ENCODE measurements at places on chromosomes 4 and X.

DNA sequence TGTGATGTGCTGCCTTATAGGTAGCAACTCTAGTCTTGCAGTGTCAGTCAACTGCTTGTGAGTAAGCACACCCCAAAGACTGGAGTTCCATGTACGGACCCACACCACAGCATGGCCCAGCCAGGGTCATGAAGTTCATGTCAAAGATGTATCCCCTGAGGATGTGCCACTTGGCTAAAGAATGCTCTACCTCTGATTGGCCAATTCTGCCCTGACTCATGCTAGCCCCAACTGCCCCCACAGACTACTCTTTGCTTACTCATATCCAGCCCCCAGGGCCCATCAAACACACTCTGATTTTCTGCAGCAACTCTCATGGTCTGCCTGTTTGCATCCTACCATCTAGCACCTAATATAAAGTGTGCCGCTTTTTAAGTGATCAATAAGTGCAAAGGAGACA lies 62.5 kb downstream of the CHRDL1 start:
- DNase-seq: no peak

DNA sequence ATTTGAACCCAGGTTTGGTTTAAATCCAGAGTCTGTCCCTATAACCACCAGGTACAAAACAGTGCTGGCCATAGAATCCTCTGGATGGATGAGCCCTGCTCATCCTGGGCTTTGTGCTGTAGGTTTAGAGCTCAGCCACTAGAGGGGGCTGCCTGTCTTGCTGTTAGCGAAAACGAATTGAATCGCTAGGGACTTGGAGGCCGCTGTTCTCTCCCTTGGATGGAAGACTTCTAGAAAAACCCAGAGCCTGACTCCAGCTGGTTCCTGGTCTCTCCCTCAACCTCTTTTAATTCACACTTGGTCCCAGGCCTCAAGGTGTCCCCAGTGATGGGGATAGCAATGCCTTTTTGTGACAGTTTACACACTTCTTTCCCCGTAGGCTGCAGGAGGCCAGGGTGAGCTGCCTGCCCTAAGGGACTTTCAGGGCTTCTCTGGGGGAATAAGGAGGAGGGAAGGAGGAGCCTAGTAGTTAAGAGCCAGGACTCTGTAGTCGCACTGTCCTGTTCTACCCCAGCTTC lies 8.7 kb downstream of the RIPPLY1 start:
- DNase-seq: peak; percentile 18

DNA sequence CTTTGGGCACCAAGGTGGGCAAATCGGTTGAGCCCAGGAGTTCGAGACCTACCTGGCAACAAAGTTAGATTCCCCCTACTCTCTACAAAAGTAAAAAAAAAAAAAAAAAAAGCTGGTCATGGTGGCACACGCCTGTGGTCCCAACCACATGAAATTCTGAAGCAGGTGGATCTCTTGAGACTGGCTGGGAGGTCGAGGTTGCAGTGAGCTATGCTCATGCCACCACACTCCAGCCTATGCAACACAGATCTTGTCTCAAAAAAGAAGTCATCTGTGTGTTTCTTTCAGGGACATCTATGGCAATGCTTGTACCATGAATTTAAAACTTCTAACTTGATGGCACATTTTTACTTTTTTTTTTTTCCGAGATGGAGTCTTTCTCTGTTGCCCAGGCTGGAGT lies 55.3 kb downstream of the UGT2A2 start:
- no peak for DNase-seq

- no peak for DNase-seq
Observed at GRCh38 chr4:26337612-26338011, 16.8 kb downstream of the RBPJ start.

GRCh38 chr4:152109531-152110509 lies 349.0 kb upstream of the GATB start:
- DNase-seq: no peak

DNA sequence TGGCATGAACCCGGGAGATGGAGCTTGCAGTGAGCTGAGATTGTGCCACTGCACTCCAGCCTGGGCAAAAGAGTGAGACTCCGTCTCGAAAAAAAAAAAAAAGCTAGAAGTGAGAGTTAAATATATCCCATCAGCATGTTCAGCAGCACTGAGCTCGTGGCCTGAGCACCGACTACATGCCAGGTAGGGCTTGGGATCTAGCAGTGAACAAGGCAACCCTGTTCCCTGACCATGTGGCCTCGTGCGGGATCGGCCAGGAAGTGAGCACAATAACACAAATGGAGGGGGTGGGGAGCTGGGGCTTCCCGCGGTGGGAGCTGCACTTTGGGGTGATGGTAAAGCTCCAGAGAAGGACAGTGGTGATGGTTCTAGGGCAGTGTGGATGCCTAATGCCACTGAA lies 193.7 kb upstream of the PSAPL1 start:
- DNase-seq: no peak

GRCh38 chr4:138773321-138773720 lies 242.3 kb upstream of the NOCT start:
- DNase-seq: no peak

DNA sequence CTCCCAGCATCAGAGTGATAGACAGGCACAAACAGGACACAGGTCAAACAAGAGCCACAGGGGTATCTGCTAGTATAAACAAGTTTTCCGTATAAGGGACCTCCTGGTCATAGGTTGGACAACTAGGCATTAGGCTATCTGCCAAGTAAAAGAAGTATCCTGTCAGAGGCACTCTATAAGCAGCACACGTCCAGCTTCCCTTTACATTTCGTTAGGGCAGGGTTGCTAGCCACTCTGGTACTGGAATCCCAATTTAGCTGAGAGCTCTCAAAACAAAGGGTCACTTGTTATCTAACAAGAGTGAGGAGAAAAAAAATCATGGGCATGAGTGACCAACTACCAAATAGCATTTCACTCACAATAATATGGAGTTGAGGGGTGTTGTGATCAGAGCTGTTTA lies 780.7 kb upstream of the DIAPH2 start:
- DNase-seq: no peak

GRCh38 chr4:30380404-30380998 lies 339.7 kb upstream of the PCDH7 start:
- no peak for DNase-seq

DNA sequence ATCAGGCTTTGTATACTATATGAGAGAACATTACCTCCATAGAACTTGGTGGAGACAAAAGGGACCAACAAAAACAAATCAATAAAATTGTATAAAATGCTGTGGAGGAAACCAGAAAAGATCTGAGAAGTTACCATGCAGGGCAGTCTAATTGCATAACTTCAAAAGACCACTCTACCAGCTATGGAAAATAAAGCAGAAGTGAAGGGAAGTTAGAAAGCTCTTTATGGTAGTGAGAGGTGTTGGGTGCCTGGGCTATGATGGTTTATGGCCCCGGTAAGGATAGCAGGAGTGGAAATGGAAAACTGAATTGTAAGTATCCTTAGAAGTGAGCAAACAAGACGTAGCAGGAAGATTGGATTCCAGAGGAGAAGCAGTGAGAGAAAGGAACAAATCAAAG lies 3.1 kb downstream of the TMEM184C start:
- no peak for DNase-seq
